ENCODE measurements at places on chromosomes 6 and 20.

DNA sequence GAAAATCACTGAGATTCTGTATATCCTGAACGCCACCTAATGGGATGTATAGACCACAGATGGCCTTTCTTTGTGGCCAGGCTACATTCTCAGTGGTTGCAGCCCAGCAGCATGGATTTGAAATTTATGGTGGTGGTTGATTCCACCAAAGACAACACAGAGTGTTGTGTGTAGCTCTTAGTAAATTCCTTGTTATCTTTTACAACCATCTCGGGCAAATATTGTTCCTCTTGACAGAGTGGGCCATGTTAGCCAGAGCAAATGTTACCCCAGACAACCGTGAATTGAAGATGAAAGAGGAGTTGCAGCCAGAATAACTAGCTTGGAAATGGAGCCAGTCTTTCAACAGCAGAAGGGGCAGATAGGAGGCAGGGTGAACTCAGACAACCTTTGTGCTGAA is 39.5 kb downstream of the SLC24A3 start:
- DNase-seq: no peak

- DNase-seq: no peak
Measured at GRCh38 chr6:39417440-39417839, 94.9 kb upstream of the KCNK16 start.

DNA sequence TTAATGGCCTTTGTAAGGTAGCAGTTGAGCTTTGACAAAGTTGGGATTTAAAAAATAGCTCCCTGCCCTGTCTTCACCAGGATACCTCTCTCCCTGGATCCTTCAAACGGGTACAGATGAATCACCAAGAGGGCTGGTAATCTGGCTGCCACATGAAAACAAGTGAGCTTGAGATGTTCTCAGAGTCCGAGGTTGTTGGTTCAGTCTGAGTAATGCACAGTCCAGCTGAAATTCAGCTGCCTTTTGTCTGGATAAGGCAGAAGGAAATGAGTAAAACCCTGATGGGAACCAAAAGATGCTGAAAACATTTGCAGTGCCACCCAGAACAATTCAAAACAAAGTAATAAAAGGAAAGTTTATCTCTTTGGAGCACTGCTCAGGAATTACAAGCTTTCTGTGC is 86.8 kb downstream of the GJA1 start:
- no peak for DNase-seq

DNA sequence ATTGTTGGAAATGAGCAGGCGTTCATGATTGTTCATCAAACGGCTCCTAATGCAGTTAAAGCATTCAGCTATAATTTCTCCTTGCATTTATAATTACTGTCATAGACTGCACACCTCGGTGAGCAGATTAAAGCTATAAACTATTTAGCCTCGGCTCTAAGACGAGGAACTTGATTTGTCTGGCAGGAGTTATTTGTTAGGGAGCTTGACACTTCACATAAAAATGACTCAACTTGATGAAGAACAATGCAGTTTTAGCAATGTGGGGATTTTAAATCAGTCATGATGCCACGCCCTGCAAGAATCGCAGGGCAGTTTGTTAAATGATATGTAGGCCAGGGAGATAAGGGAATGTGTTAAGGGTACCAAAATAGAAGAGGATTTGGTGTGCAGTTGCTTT is 290.2 kb downstream of the TSHZ2 start:
- no peak for DNase-seq

DNA sequence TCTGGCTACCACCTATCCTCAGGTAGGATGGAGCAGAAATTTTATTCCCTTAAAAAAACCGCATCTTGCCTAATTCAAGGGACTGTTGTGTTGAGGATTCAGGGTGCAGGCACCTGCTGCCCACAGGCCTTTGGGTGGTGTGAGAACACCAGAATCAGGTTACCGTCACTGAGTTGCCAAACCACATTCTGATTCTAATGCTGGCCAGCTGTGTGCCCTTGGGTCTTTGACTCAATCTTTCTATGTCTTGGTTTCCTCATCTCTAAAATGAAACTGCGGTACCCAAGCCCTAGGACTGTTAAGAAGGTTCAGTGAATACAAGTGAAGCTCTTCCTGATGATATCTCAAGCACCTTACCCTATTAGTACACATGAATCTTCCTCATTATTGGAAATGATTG is 827.3 kb downstream of the DHX35 start:
- no peak for DNase-seq

GRCh38 chr6:27593200-27593818 is 120.4 kb upstream of the ZNF184 start:
- no peak for DNase-seq

- no peak for DNase-seq
Measured at GRCh38 chr20:48656661-48657211, 171.1 kb downstream of the PREX1 start.

DNA sequence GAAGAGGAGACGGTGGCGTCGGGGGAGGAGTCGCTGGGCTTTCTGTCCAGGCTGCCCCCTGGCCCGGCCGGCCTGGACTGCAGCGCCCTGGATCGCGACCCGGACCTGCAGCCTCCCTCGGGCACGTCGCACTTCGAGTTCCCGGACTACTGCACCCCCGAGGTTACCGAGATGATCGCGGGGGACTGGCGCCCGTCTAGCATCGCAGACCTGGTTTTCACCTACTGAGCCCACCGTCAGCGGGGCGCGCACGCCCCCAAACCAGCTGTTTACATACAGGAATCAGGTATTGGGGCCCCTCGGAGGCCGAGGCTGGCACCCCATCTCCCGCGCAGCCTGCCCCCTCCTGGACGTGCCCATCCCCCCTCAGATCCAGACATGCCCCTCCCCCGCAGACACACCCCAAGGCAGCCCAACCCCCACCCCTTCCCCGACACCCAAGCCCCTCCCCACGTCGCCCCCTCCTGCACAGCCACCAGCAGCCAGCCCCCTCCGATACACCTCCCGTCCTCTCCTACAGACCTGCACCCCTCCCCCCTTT is 1.4 kb downstream of the SOX12 start:
- DNase-seq: no peak

DNA sequence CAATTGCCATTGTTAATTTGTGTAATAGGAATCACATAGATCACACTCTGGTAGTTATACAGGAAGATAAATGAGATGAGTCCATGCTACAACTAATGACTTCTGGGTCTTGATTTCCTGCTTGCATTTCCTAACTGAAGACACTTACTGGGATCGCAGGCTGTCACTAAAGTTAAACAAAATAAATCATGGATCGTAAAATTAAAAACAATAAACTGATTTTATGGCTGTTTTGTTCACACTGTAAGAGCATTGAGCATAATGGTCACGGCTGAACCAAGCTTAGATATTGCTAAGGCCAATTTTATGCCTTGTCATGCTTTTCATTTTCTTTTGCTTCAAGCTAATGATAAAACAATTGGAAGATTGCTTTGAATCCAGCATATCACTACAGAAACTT is 332.5 kb upstream of the CITED2 start:
- no peak for DNase-seq

GRCh38 chr6:27375613-27376079 is 12.9 kb upstream of the ZNF391 start:
- no peak for DNase-seq

GRCh38 chr6:97775012-97775411 is 492.0 kb upstream of the MMS22L start:
- DNase-seq: no peak

- no peak for DNase-seq
Measured at GRCh38 chr6:86888301-86888700, 49.0 kb upstream of the HTR1E start.

GRCh38 chr20:33664762-33665144 is 2.0 kb upstream of the ACTL10 start:
- no peak for DNase-seq

DNA sequence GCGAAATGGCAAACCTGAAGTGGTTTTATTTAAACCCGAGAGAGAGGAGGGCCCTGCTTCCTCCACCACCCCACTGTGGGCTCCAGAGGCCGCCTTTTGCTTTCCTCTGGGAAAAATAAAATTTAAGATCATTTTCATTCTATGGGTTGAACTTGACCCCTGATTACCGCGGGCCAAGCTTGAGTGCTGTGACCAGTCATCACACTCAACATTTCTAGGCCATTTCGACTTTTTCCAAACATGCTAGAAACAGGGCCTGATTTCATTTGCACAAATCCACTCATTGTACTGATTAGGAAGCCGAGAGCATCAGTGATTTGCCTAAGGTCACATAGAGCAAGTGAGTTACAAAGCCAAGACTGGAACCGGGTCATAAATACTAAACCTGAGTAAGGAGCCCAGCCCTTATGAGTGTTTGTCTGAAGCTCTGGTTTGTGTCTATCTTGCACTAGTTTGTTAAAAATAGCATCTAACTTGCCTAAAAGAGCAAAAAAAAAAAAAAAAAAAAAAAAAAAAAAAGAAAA is 179.7 kb downstream of the DLL1 start:
- no peak for DNase-seq

DNA sequence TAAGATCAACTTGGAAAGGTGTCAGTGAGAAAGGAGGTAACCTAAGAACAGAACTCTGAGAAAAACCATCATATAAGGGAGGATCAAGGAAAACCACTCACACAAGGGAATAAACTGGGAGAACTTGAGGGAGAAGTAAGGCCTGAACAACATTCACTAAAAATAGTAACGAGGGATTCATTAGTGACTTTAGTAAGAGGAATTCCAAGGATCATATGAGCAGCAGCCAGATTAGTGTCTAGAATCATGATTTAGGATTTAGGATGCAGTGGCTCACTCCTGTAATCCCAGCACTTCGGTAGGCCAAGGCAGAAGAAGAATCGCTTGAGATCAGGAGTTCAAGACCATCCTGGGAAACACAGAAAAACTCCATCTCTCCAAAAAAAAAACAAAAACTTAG is 376.5 kb upstream of the MARCKS start:
- no peak for DNase-seq

GRCh38 chr20:34001378-34001777 is 7.7 kb downstream of the RALY start:
- DNase-seq: no peak

DNA sequence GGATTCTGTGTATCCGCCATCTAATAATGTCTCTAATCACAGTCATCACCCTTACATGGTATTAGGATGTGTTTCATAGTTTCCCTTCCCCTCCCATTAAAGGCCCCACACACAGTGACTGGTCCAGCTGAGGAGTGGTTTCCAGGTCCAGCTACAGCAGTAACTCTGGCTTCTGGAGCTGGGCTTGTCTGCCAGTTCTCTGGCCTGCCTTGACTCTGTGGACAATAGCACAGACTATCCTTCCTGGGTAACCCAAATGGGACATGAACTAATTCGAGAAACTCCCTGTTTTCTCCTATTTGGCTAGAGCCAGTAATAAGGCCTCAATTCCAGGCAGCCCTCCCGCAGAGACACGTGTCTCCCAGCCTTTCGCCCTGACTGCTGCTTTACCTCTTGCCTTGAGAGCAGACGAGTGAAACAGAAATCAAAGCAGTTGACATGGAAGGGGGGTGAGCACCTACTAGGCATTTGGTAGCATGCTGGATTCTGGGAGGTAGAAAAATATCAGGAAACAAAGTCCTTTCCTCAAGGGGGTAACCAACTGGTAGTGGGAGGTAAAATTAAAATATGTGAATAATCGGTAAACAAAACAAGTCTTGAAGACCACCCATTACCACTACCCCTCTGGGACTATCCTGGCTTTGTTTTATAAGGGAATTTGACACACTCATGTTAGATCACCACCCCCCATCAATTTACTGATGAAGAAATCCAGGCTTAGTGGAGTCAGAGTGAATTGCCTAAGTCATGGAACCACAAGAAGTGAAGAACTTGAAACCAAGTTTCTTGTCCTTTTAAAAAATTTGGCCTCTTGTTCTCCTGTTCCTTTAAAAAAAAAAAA is 1.2 kb downstream of the TRAF3IP2 start:
- no peak for DNase-seq

Measured in stimulated activated CD8-positive, alpha-beta memory T cell treated with anti-CD3 and anti-CD28 coated beads, Interleukin-7, amount 100 ng/mL, for 1 hour (primary cell).